ENCODE measurements at places on chromosomes 2 and 18.

DNA sequence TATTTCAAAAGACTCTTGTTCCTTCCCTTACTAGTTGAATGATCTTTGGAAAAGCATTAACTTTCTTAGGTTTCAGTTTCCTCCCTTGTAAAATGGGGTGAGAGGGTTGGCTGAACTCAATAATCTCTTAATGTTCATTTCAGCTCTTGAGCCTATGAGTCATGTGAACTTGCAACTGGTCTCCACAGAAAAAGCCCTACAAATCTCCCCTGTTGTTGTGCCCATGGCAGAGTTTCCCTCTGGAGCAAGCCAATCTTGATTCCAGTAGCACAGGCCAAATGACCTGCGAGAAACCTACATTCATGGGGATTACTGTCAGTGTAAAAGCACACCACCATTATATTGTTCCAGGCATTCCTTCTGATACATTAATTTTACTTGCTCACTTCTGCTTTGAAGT lies 388.9 kb downstream of the ALK start:
- DNase-seq: no peak

DNA sequence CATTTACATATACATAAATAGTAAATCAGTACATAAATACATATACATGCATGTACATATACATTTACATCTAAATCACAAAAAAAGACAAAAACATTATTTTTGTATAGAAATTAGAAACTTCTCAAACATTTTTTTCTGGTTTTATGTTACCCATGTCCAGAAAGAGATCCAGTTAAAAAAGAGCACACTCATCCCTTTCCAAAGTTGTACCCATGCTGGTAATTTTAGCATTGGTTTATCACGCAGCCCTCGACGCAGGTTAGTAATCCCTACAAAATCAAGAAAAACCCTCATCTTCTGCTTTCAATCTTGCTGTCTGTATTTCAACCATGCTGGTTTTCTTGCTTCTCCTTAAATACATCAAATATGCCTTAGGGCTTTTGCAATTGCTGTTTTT lies 10.5 kb downstream of the SCN9A start:
- no peak for DNase-seq

GRCh38 chr2:109456776-109457175 lies 157.0 kb downstream of the SEPTIN10 start:
- DNase-seq: no peak

DNA sequence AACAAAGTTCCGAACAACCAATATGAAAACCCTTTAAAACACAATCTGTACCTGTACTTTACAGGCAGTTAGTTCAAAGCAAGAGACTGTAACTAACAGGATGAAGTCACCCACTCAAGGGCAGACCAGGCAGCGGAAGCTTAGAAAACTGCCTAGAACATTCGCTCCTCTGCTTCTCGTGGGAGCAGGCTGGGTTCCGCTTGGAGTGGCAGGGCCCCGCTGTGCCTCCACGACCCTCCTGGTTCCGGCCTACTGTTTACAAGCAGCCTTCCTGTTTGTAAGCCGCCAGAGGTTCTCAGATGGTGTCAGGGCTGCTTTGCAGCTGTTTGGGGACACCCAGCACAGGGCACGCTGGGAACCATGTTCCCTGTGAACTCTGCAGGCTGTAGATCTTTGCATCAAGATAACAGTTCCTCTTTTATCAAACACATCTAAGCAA lies 31.3 kb downstream of the CIB4 start:
- no peak for DNase-seq

- DNase-seq: no peak
These were observed 252.6 kb downstream of the TTC32 start for GRCh38 chr2:19649142-19649541.

DNA sequence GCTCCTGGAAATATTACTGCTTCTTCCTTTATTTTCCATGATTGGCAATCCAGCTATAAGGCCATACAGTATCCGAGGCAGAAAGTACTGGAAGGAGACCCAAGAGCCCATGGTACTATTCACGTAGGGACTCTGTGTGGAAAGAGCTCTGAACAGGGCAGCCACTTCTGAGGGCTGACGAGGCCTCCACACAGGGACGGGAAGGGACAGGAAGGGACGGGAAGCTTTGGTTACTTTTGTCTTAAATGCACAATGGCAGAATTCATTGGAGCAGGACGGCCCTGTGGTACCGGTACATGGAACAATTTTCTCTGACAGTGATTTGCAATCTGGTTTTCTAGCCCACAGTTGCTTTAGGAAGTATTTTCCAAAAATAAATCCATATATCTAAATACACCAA lies 102.4 kb downstream of the MBP start:
- no peak for DNase-seq

GRCh38 chr2:147096671-147097070 lies 748.2 kb upstream of the ACVR2A start:
- DNase-seq: no peak

GRCh38 chr2:66574701-66575624 lies 140.0 kb downstream of the MEIS1 start:
- DNase-seq: no peak

GRCh38 chr2:182903566-182903965 lies 37.1 kb upstream of the FRZB start:
- DNase-seq: no peak

DNA sequence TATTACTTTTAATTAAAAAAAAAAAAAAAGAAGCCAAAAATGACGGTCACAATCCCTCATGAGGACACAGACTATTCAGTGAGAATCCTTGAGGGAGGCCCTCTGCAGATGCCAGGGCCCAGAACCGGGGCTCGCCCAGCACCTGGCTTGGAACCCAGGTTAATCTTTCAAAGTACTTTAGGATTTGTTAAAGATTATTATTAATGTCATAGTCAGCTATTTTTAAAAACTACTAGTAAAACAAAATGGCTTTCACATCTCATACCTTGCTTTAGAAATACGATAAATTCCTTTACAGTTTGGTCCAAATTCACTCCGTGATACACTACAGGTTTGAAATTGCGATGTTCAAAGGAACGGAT lies 27.1 kb downstream of the C2orf76 start:
- DNase-seq: no peak

GRCh38 chr2:11998218-11998617 lies 251.8 kb downstream of the LPIN1 start:
- DNase-seq: no peak

- no peak for DNase-seq
These were observed 61.6 kb downstream of the MFSD6 start for GRCh38 chr2:190469771-190470170.
